ENCODE measurements at places on chromosomes 7 and 10. TPM values are rescaled to one million over a fixed set of nuclear protein-coding genes. Genes with fewer than 3 reads are reported as not detected.

DNA sequence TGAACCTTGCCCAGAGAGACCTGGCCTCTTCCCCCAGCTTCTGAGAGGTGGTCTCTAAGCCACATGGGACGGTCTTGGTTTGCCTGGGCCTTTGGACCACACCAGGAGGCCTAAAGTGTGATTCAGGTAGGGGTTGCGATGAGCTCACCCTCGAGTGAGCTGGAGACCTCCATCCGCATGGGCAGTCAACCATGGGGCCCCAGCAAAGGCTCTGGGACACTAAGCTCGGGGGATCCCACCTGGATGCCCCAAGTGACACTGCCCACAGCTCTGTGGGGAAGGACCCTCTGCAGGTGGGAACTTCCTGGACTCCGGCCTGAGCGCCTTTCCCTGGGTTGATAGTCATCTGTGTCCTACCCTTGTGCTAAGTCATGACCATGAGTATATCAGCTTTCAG lies 57.1 kb upstream of the FAM20C start:
- DNase-seq = no peak

GRCh38 chr7:85068799-85069198 lies 118.1 kb downstream of the SEMA3D start:
- DNase-seq = no peak

DNA sequence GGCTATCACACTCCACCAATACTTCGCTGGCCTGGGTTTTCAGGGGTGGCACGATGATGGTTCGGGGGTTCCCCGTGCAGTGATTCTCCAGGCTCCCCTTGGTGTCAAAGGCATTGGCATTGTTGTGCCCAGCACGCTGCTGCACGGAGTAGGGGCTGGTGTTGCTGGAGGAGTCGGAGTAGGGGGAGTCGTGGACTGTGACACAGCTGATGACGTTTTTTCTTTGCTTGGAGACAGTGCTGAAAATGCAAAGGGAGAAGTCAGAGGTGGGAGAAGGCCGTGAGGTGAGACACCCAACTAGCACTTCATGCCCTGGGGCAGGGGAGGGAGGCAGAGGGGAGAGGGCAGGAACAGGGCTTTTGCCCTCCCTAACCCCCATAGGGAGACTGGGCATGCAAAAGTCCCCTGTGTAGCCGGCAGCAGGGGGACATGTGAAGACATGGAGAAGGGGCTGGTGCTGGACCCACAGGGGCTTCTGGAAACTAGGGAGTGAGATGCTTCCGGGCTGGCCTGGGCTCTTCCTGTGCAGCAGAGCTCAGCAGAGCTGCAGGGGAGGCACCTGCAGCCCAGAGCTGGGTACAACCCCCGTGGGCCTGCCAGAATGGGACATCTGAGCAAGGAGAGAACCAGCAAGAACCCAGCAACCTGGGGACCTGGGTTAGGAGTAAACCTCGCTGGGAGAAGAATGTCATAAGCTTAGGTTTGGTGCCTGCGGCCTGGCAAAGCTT lies 60.5 kb downstream of the CLEC2L start:
- peak; percentile 15 for DNase-seq

- no peak for DNase-seq
Observed at GRCh38 chr10:110813743-110814472, 57.8 kb upstream of the PDCD4 start.

- no peak for DNase-seq
Observed at GRCh38 chr7:92460109-92460508, 12.8 kb downstream of the GATAD1 start.

- no peak for DNase-seq
Observed at GRCh38 chr10:35926846-35927245, 284.8 kb upstream of the FZD8 start.

GRCh38 chr10:35685402-35685801 lies 43.3 kb upstream of the FZD8 start:
- peak; percentile 66 for DNase-seq

- DNase-seq = no peak
Observed at GRCh38 chr10:111338805-111339204, 262.0 kb downstream of the ADRA2A start.

DNA sequence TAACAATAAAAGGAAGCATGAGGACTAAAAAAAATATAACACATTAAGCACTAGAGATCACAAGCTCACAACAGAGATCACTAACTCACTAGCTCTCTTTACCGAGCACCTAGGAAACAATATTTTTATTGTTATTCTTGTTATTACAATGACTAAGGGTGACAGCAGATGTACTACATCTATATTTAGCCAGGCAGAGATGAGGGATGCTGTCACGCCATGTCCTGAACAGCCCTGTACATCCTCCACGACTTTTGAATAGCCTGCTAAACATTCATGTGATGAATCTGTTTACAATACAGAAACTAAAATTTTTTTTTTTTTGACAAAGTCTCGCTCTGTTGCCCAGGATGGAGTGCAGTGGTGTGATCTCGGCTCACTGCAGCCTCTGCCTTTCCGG lies 22.7 kb downstream of the FAM133B start:
- no peak for DNase-seq

DNA sequence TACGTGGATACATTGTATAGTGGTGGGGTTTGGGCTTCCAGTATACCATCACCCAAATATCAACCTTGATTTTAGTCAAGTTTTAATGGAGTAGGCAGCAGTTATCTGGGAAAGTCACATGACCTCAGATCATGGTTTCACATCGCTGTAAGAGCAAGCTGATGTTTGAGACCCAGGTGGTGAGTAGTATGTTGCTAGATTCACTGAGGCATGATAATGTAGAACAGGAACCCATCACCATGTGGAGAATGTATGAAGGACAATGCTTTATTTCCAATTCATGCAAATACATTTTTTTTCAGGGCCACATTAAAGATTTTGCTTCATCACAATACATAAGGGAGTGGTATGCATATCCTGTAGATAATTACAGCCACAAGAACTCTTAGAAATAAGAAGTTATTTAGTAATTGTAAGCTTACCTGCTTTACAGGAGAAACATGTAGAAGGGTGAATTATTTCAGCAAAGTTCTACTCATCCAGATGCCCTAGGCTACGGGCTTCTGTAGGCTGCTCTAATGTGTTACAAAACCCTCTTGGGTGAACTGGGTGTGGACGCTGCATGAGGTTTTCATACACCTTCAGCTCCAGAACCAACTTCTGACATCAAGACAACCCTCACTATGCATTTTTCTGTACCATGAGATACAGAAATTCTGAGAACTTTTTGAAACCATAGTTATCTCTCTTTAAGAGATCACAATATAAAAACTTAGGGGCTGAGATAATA lies 27.6 kb upstream of the LAMB4 start:
- no peak for DNase-seq

DNA sequence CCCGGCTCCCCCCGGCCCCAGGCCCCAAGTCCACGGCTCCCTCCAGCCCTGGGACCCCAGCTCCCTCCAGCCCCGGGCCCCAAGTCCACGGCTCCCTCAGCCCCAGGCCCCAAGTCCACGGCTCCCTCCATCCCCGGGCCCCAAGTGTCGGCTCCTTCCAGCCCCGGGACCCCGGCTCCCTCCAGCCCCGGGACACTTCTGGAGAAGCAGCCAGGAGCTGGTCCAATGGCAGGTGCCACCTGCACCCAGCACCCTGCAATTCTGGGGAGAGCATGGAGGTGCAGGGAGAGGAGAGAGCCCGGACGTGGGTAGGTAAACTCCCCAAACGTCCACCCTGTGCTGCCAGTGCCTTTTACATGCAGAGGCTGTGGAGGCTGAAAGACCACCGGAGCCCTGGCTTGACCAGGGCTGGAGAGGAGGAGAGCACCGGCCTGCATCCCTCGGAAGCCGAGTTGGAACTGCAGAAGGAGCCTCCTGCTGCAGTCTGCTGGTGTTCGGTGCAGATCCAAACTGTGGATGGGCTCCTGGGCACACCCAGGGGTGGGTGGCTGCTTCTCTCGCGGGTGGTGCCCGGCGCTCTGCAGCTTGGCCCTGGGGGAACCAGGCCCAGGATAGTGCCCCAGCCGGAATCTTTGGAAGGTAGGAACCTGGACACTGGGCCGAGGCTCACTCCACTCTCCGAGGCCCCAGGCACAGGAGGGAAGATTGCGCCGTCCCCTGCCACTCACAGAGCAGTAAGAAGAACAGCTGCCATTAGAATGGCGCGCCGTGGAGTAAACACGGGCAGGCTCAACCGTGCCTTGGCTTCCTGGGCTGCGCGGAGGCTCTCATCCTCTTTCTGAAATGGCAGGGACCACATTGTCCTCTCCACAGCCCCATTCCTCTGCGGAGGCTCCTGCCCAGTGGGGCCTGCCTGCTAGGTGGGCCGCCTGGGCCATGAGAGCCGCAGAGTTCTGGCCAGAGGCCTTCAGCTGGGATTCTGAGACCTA lies 14.7 kb downstream of the SHH start:
- DNase-seq = no peak

DNA sequence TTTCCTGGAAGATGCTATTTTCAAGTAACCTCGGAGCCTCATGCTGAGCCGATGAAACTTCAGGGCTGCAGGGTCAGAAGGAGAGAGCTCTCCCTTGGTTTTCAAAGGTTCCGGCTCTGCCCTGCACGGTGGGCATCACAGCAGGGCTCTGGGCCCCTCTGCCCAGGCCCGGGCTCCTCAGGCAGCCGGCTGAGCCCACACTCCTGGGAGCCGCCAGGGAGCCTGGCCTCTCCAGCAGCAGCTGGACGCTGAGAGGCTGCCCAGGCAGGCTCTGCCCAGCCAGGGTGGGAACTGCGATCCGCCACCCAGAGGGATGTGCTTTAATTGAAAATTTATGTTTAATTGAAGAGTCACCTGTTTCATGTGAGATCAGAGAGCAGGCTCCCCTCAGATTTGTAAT lies 97.5 kb upstream of the MGMT start:
- DNase-seq = no peak

DNA sequence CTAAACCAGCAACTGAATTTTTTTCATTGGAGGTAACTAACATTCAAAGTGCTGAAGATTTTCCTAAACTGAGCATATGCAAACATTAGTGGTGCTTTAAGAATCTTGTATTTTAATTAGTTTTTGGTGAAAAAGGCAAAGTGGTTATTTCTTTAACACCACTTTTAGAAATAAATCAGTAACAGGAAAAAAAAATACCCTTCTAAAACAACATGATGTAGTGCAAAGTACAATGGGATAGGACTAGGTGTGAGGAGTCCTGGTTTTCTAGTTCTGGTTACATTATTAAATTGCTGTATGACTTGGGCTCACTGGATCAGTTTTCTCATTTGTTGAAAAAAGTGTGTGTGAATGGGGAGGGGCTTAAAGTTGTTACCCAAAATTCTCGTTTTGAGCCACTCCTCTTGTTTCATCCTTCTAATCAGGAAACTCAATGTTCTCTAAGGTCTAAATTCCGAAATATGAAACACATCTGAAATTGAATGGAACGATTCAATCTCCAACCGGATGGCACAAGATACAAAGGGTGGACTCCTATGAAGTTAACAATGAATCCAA lies 1.8 kb downstream of the WASL start:
- no peak for DNase-seq

- DNase-seq = no peak
Observed at GRCh38 chr10:85613391-85613790, 753.2 kb downstream of the GRID1 start.

- DNase-seq = no peak
Observed at GRCh38 chr10:76333796-76334195, 902.4 kb downstream of the LRMDA start.

GRCh38 chr7:25389489-25390106 lies 161.3 kb upstream of the NPVF start:
- DNase-seq = peak; percentile 87

- DNase-seq = no peak
Observed at GRCh38 chr7:100102950-100103840, 1.8 kb downstream of the AP4M1 start.

DNA sequence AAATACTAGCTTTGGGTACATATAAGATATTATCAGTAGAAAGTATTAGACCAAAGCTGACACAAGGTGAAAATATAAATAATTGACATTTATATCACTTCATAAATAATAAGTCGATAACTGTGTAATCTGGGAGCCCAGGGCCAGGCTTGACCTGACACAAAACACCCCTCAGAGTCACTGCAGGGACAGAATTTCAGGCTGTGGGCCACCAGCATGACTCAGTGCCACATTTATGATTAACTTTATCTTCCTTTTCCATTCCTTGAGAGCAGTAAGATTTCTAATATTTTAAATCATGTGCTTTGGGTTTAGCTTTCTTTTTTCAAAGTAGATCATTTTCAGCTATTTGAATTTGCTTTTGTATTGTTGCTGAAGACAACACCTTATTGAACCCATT lies 102.9 kb upstream of the NFE2L3 start:
- DNase-seq = no peak

DNA sequence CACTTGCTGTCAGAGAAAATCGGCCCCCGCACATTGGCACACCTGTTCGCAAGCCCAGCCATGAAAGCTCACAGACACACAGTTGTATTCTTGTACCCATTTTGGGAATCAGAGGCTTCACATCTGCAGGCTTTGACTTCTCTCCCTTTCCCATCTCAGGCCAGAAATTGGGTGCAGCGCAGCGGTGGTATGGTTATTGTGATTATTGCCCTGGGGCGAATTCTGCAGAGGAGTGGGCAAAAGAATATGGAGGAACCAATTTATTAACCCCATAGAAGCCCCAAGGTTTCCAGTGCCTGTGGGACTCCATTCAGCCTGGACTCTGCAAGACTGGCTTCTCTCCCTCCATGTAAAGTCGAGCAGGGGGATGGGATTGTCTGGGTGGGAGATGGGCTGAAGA lies 14.0 kb downstream of the TLX1 start:
- no peak for DNase-seq

GRCh38 chr7:122412883-122413282 lies 108.3 kb upstream of the FEZF1 start:
- peak; percentile 17 for DNase-seq

- no peak for DNase-seq
Observed at GRCh38 chr7:45646207-45646821, 72.1 kb downstream of the ADCY1 start.

GRCh38 chr10:44478040-44478439 lies 93.1 kb upstream of the CXCL12 start:
- no peak for DNase-seq

- no peak for DNase-seq
Observed at GRCh38 chr10:122468926-122469781, 7.8 kb downstream of the HTRA1 start.

- peak; percentile 29 for DNase-seq
Observed at GRCh38 chr7:15751191-15751701, 64.8 kb upstream of the MEOX2 start.

- no peak for DNase-seq
Observed at GRCh38 chr10:79266084-79266483, 81.2 kb upstream of the PPIF start.

- no peak for DNase-seq
Observed at GRCh38 chr7:107638594-107638993, 22.0 kb upstream of the SLC26A4 start.

- no peak for DNase-seq
Observed at GRCh38 chr7:4265676-4266075, 416.4 kb upstream of the FOXK1 start.

Gene GIMAP6
- 6.2 TPM for polyA plus RNA-seq

Gene SFTPA1
- 3.2 TPM for polyA plus RNA-seq

Gene SPDYE2
- not detected for polyA plus RNA-seq

Gene CLDN3
- polyA plus RNA-seq = 1.4 TPM

Gene LIPF
- polyA plus RNA-seq = 28,381 TPM

Gene CRYGN
- not detected for polyA plus RNA-seq

Gene FMC1
- polyA plus RNA-seq = 21.5 TPM

Gene MBL2
- not detected for polyA plus RNA-seq

Gene TAC1
- polyA plus RNA-seq = 2.1 TPM

Gene PPP1R9A
- 1.8 TPM for polyA plus RNA-seq

Gene TET1
- polyA plus RNA-seq = under 0.01 TPM

Gene CPVL
- polyA plus RNA-seq = 4.1 TPM

Gene CYP3A5
- 81.7 TPM for polyA plus RNA-seq

Gene NANOS1
- 1.5 TPM for polyA plus RNA-seq
